GM18507 (cell line): ENCODE measurements at places on chromosomes 16 and 17.

DNA sequence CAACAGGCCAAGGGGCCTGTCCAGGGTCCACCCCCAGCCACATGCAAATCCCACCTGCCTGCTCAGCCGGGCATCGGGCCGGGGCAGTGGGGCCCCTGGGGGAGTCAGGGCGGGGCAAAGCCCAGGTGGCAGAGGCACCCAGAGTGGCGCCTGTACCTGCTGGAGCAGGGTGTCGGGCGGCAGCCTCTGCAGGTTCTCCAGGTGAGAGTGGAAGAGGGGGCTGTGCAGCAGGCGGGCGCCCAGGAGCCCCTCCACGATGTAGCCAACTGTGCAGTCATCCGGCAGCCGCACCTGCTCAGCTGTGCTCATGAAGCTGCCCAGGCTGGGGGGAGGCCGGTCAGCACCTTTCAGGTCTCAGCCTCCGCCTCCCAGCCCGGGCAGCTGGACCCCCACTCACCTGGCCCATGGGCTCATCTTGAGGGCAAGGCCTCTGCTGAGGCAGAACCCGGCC lies 2.1 kb downstream of the RFNG start:
- no peak for DNase-seq

- DNase-seq: no peak
Observed at GRCh38 chr17:62933501-62934385, 32.3 kb upstream of the TANC2 start.

DNA sequence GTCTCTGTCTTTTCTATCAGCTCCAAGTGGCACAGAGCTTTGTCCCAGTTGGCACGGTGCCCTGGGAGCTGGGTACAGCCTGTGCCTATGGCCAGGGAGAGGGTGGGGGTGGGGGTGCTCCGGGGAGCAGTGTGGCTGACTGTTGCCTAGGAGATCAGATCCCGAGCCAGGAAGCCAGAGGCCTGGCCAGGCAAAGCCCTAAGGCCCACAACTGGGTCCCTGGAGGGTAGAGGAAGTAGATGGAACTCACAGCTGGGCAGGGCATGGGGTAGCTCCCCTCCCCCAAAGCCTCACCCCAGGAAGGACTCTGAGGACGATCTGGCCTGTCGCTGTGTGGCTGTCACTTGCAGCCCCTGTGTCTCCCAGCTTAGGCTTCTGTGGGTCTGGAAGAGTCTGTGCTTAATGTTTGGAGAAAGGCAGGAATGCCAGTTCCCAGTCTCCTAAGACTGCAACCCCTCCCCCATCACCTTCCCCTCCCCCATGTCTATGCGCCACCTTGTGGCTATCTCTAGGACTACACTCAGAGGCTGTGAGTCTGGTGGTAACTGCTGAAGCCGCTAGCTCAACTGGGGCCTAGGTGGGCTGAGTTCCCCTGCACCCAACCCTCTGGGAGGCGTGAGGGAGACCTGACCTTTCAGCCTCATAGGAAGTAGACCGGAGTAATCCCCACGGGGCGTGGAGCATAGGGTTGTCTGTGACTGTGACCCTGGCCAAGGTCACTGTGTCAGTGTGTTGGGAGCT lies 12.6 kb downstream of the THRA start:
- no peak for DNase-seq

DNA sequence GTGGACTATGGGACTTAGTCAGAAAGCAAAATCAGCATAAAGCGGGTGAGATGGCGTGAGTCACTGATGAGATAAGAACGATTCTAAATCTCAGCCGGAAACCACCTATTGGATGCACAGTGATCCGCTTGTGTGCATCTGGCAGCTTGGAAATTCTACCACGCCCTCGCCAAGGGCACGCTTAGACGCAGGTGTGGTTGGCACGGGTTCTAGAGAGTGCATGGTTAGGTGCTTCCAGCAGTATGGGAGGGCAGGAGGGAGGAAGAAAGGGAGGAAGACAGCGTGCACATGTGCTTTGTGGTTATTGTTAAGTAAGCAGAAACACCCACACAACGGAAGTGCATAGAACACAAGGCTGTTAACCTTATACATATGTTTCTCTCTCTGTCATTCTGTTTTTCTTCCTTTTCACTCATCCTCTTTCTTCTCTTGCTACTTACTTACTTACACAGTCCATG lies 374.0 kb upstream of the ASIC2 start:
- DNase-seq: no peak

GRCh38 chr17:34853924-34854323 lies 107.3 kb downstream of the CCT6B start:
- no peak for DNase-seq

- DNase-seq: peak; percentile 44
Observed at GRCh38 chr17:42512733-42513251, 23.2 kb upstream of the NAGLU start.
